Immature natural killer cell (primary cell): ENCODE measurements at places on chromosomes 7 and 10.

DNA sequence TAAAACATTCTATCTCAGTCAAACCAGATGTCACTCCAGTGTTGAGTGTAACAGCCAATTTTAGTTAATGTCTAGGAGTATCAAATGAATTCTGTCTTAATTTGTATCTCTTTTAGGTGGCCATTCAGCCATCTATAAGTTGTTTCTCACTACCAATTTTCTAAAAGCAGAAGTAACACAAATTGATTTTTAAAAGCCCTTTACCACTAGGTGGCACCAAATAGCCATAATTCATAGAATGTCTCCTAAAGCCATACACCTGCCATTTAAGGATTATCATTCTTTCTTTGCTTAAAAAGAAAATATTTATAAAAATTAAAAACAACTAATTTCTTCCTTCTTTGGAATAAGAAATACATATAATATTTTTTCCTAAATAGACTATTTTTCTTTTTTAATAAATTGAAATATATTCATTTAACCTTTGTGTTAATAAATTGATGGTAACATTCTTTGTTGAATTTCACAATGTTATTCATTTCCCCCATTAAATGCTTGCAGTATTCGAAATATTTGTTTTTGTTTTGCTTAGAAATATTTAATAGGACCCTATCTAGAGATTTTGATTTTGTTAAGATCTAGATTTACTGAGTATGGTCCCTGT lies 107.8 kb upstream of the PPP1R3A start:
- H3K27me3 ChIP-seq, result no peaks in the 10 kb centered on the region
- no peaks in the 10 kb centered on the region for H3K36me3 ChIP-seq
- H3K4me3 ChIP-seq, result no peak overlapping the region
- no peak overlapping the region for H3K27ac ChIP-seq

DNA sequence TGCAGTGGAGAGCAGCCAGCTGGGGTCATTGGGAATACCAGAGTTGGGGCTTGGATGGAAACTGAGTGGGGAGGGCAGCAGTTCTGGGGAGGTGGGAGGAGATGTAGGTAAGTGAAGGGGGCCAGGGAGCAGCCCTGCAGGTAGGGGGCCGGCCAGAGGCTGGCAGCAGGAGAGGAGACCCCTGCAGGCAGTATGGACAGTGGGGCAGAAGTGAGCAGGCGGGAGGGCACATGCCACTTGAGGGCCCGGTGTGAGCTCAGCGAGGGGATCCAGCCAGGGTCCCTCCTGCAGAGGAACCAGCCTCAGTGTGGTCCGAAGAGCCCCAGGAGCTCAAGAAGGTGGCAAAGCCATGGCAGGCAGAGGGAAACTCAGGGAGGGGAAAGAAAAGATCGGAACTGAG lies 75.4 kb downstream of the WDR11 start:
- H3K27ac ChIP-seq, result no peak overlapping the region
- DNase-seq, result no peak
- peaks cover 2% of the 10 kb centered on the region for H3K27me3 ChIP-seq
- H3K36me3 ChIP-seq, result no peaks in the 10 kb centered on the region

GRCh38 chr10:59047957-59048618 lies 128.4 kb upstream of the PHYHIPL start:
- DNase-seq, result no peak
- no peak overlapping the region for H3K27ac ChIP-seq
- H3K4me1 ChIP-seq, result no peaks in the 10 kb centered on the region

- peaks cover 16% of the 10 kb centered on the region for H3K4me1 ChIP-seq
- no peak overlapping the region for H3K4me3 ChIP-seq
- H3K36me3 ChIP-seq, result no peaks in the 10 kb centered on the region
- H3K27ac ChIP-seq, result peak overlapping the region; percentile 10
- DNase-seq, result no peak
Measured at GRCh38 chr10:49220031-49220430, 31.8 kb upstream of the TMEM273 start.

DNA sequence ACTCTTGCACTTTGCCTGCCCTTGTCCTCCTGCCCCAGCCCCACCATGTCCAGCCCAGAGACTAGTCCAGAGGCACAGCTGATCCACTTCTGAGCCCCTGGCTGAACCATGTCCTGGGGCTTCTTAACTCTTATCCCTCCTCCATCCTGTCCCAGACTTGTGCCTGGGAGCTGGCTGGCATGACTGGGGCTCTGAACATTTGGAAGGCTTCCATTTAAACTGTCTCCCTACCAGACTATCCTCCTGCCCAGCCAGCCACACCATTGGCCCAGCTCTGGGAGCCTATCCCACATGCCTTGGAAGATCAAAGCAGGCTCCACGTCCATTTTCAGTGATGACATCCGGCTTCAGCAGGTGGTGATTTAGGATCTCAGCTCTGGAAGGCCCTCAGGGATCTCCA lies 57.4 kb downstream of the FAM241B start:
- H3K36me3 ChIP-seq, result no peaks in the 10 kb centered on the region
- H3K4me3 ChIP-seq, result no peak overlapping the region
- H3K27ac ChIP-seq, result no peak overlapping the region
- no peaks in the 10 kb centered on the region for H3K4me1 ChIP-seq
- no peak for DNase-seq
